Right renal pelvis (tissue), 4 donors: ENCODE measurements at places on chromosomes 11 and 22. TPM values are rescaled to one million over a fixed set of nuclear protein-coding genes. Genes with fewer than 3 reads are reported as not detected.

DNA sequence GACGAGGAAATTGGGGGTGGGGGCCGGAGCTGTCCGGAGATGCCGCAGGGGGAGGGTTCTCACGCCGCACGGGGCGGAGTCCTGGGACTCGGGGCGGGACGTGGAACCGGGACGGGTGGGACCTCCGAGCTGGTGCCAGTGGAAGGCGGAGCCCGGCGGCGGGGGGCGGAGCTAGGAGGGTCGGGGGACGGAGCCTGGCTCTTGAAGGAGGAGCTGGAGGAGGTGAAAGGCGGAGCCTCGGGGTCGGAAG, 271 bp downstream of the FKBP2 start:
- peak; percentile 98 for DNase-seq

APOA5 gene
- polyA plus RNA-seq: not detected

DNA sequence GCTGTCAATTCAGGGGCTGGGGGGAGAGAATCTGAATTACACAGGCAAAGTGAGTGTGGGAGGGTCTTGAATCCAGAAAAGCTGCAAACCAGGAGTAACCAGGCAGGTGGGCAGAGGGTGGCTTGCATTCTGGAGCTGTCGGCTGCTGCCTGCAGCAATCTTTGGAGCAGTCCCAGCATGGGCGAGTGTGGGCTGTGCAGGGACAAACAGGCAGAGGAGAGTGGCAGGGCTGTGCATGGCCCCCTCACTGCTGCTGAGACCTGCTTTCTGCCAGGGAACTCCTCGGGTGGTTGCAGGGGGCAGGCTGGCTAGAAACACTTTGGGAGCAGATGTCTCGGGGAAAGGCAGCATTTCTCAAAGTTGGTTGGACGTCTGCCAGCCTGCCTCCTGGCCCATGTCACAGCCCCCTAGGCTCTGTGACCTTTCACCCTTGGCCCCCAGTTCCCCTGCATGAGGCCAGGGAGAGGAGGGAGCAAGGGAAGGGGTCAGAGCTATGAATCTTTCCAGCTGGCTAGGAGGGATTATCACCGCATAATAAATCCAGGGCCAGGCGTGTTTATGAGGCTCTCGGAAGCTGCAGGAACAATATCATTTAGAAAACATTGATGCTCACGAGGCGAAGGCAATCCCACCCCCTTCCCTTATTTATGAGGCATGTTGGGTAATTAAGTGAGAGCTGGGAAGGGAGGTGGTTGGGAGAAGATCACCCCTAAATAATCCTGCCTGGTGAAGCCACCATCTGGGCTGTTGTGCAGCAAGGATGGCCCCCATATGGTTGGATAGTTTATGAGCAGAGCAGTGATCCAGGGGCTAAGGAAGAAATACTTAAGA, 212.3 kb upstream of the NCAM1 start:
- DNase-seq: peak; percentile 68

GGTLC3 gene
- polyA plus RNA-seq: not detected

UBQLNL gene
- 0.53 TPM for polyA plus RNA-seq

MYBPC3 gene
- polyA plus RNA-seq: 0.13 TPM

GRCh38 chr11:124301548-124301947, 12.2 kb downstream of the OR8D1 start:
- DNase-seq: no peak

- no peak for DNase-seq
These were observed 49.3 kb upstream of the PAX6 start for GRCh38 chr11:31860391-31860790.

GRCh38 chr11:10809373-10810160, 841 bp upstream of the EIF4G2 start:
- DNase-seq: no peak
